Activated CD4-positive, alpha-beta T cell treated with anti-CD3 and anti-CD28 coated beads, Interleukin-2, amount 50 U/mL, for 4 hours (primary cell): ENCODE measurements at places on chromosomes 1 and 21.

- DNase-seq: no peak
Measured at GRCh38 chr1:239742416-239743109, 349.1 kb upstream of the FMN2 start.

DNA sequence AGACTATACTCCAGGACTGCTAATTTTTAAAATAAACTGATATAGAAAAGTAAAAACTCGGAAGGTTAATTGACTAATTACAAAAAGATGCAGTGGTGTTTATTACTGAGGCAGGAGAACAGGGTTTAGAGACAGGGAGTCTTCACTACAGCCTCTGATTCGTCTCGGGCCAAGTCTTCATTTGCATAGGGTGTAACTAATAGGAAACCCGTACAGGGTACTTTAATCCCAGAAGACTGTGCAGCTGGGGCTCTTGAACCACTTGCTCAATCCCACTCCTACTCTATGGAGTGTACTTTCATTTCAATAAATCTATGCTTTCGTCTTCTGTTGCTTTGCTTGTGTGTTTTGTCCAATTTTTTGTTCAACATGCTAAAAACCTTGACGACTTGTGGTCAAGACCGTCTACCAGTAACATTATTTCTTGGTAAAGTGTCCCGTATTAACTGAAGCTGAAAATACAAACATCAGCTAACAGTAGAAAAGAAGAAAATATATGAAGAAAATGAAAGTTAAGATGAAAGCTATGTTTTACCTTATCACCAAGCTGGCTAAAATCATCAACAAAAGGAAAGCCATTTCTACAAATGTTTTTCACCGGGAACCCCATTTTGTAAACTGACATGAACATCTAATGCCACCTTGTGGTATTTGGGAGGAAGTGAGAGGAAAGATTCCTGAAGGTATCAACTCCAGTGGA, 8.0 kb downstream of the SDHB start:
- DNase-seq: no peak

DNA sequence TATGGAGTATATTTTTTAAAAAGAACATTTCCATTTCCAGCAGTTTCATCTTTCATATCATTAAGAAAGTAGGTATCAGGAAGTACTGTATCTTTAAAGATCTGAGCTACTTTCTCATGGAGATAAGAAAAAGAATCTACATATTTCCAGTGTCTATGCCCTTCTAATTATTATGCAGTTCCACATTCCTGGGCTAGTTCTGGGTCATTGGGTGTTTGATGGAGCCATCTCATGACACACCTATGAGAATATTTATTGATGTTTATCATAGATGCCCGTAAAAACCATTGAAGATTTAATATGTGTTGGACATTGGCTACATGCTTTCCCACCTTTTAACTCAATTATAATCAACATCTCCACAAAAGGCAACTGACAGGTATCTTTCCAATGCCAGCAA, 21.0 kb downstream of the LCE4A start:
- DNase-seq: no peak

DNA sequence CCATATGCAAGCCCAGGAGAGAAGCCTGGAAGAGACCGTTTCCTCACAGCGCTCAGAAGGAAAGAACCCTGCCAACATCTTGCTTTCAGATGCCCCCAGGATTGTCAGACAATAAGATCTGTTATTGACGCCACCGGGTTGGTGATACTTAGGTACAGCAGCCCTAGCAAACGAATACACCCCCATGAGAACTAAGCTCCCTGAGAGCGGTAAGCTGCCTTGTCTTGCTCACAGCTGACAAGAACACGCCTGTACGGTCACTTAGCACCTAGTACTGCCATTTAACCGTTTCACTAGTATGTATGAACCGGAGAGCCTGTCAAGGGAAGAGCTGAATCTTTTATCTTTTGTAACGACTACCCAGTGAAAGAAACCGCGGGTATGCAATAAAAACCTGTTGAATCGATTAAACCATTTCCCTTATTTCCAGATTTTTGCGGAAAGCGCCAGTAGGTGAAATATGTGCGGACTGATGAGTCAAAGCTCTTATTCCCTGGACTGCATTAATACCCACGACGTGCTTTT, 619 bp upstream of the ZBTB8B start:
- DNase-seq: no peak

DNA sequence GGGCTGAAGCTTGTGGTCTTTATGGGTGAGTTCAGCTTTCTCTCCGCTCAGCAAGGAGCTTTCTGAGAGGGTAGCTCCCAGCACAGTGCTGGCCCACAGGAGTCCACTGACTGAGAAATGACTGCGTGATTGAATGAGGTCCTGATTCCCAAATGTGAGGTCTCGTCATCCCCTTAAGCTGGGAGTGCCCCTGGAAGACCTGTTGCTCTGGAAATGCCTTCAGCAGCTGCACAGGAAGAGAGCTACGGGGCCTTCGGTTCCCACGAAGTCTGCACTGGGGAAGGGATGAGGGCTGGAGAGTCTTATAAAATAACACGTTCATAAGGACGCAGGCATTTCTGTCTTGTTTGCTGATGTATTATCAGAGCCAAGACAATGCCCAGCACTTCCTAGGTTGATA, 14.0 kb downstream of the TNNT2 start:
- no peak for DNase-seq

- DNase-seq: no peak
Measured at GRCh38 chr21:44952929-44953627, 13.2 kb downstream of the SLX9 start.

GRCh38 chr21:15333951-15334350, 269.2 kb upstream of the NRIP1 start:
- DNase-seq: no peak

DNA sequence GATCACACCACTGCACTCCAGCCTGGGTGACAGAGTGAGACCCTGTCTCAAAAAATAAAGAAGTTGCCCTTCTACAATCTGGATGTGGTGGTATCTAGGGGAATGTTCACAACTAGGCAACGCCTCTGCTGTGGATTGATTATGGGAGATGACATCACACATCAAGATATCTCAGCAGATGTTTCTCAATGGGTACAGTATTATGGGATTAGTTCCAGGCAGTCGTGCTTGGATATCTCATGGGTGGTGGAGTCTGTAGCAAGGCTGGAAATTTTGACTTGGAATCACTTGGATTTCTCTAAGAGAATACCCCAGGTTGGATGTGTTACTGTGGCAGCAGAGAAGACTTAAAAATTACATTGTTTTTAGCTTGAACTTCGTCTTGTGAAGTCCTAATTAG, 7.7 kb downstream of the IFNAR2 start:
- DNase-seq: no peak

DNA sequence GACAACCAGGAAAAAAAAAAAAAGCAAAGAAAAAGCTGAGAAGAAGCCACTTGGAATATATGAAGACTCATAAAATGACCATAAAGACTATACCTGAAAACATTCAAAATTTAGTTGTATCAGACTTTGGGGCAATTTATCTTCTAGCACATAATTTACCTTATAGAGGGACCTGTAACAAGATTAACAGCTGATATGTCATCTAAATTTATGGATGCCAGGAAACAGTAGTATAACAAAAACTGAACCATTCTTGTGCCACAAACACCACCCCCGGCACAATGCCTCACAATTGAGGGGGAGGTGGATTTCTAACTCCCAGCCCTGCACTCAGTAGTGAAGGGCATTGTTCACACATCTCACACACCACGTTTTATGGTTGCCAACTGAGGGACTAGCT, 1352.0 kb downstream of the BRINP3 start:
- no peak for DNase-seq

- no peak for DNase-seq
Measured at GRCh38 chr1:32622806-32623681, 27.3 kb downstream of the ZBTB8OS start.

- DNase-seq: no peak
Measured at GRCh38 chr1:27634177-27634984, 604 bp downstream of the FGR start.

- DNase-seq: no peak
Measured at GRCh38 chr21:29557200-29557599, 258.5 kb downstream of the BACH1 start.
